ENCODE measurements at places on chromosomes 5 and 9. TPM values are rescaled to one million over a fixed set of nuclear protein-coding genes. Genes with fewer than 3 reads are reported as not detected.
A peak's percentile ranks its signal among the peaks of the same experiment; 100 is the strongest.

Gene MAMDC4
- total RNA-seq, result 1.0 TPM

Gene CCDC107
- total RNA-seq, result 7.9 TPM

Gene PDE8B
- not detected for total RNA-seq

Gene PDLIM4
- total RNA-seq, result 52.2 TPM

GRCh38 chr5:153222936-153223335 lies 267.5 kb upstream of the GRIA1 start:
- peak; percentile 4 for DNase-seq

GRCh38 chr5:122367456-122367855 lies 55.4 kb downstream of the SNCAIP start:
- DNase-seq, result no peak

DNA sequence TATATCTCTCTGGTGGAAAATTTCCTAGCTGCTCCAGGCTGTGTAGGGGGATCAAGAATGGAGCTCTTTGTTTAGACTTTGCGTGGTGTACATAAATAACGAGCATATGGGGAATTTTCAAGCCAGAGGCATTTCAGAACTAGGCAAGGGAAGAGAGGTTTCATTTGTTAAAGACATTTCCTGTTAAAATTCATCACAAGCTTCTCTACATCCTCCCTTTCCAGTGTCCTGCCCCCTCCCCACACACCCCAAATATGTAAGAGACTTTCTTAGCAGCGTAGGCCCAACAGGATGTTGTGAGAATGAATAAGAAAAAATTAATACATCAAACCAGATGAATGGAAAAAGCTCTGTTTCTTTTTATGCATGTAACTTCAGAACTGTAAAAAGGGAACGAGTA lies 150.3 kb downstream of the GPBP1 start:
- DNase-seq, result no peak

GRCh38 chr5:68529581-68529980 lies 314.0 kb downstream of the PIK3R1 start:
- no peak for DNase-seq

- DNase-seq, result peak; percentile 44
Measured at GRCh38 chr5:67160985-67161384, 35.6 kb downstream of the CD180 start.

GRCh38 chr5:172313915-172314314 lies 30.4 kb upstream of the UBTD2 start:
- no peak for DNase-seq

DNA sequence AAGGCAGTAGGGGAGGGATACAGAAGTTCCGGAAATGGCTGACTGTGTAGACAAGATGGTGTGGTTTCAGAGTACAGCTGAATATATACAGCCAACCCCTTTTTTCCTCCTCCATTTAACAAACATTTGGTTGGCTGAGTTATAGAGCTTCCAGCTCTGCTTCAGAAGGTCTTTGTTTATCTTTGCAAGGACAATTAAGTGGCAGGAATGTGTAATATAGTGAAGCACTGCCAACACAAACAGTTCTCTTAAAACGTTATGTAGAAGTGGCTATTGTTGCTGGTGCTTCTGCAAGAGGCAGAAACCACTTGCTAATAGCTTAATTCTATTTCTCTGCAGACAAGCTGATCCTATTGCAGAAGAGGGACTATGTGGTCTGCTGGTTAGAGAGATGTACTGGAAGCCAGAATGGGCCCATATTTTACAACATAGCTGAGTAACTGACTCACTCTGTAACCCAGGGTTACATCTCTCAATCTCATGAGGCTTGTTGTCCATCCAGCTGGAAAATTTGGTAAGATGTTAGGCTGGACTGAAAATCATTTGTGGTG lies 62.7 kb upstream of the OSMR start:
- peak; percentile 98 for DNase-seq

Data from SJSA1 (cell line).